ENCODE measurements at places on chromosomes 2 and 18.

GRCh38 chr2:46885376-46885775, 30.2 kb downstream of the MCFD2 start:
- no peak for DNase-seq

GRCh38 chr2:34107811-34108210, 508.7 kb upstream of the FAM98A start:
- no peak for DNase-seq

- DNase-seq, result no peak
Measured at GRCh38 chr2:12684471-12684936, 32.2 kb upstream of the TRIB2 start.

DNA sequence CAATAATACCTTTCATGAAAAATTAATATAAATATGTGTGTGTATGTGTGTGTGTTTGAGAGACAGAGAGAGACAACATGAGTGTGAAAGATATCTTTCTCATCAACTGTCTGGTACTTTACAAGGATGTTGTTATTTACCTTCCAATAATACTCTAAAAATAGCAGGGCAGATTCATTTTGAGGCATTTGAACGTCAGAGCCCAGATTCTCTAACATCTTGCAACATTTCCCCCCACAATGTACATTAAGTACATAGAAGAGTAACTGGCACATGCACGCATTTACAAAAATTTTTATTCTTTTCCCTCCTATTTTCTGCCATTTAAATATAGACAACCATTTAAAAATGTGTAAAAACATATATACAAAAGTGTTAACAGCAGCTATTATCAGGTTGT, 100.9 kb downstream of the PID1 start:
- DNase-seq, result no peak

- no peak for DNase-seq
Measured at GRCh38 chr18:75137346-75137877, 71.5 kb downstream of the PTGR3 start.

DNA sequence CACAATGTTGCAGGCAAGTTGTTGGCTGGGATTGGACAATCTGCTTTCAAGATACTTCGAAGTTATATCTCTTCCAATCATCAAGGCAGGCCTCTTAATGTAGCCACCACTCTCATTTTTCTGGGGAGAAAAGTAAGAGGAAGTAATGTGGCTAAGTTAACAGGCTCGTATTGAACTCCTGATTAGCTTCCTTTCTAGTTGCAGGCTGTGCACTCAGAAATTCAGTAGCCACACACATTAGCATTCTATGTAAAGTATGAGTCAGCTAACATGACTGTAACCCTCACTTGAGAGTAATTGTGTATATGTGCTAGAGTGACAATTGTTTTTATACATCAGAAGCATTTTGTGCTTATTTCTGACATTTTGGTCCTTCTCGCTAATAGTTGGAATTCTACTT, 3.3 kb downstream of the TWSG1 start:
- DNase-seq, result no peak

DNA sequence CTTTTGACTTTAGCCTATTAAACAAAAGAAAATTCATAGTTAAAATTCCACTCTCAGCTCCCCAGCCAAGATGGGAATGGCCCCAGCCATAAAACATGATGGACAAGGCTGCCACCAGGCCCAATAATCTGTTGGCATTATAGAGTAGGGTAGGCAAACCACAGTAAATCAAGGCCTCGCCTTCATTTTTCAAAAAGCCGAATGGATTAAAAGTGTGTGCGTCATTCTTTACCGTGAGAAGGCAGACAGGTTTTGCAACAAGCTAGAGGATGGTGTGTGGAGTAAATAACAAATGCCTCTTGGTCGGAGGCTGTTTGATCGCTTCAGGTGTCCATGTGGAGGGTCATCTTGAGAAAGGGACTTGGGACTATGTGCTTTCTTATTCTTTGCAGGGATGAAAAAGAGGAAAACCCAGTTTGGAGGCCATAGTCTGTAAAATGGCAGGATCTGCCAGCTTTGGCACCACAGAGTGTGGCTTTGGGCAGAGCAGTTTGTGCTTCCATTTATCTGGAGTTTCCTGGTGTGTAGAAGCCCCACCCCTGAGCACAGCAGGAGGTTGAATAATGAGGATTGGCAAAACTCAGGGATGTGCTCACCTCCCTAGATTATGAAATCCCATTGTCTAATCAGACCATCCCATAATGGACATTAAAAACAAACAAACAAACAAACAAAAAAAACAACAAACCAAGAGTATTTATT, 57.1 kb upstream of the ITGB6 start:
- DNase-seq, result no peak

- DNase-seq, result no peak
Measured at GRCh38 chr2:159639071-159639470, 22.7 kb upstream of the BAZ2B start.

- no peak for DNase-seq
Measured at GRCh38 chr2:120957905-120958304, 222.2 kb downstream of the GLI2 start.

DNA sequence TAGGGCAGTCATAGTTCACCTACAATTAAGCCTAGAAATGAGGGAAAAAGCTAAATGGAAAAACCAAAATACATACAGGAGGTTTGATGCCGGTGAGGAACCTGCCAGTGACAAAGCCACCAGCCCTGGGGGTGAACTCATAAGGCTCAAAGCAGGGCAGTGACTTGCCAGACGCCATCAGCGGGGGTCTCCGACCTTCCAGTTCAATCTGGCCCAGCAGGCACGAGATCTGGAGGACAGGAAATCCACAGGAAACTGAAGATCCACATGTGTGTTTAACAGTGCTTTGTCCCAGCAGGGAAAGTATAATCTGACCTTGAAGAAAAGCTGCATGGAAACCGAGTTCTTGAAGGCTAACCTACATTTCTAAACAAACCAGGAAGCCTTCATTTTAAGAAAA, 60.1 kb downstream of the POLR1A start:
- DNase-seq, result no peak

- no peak for DNase-seq
Measured at GRCh38 chr2:29487967-29488555, 372.8 kb downstream of the CLIP4 start.

DNA sequence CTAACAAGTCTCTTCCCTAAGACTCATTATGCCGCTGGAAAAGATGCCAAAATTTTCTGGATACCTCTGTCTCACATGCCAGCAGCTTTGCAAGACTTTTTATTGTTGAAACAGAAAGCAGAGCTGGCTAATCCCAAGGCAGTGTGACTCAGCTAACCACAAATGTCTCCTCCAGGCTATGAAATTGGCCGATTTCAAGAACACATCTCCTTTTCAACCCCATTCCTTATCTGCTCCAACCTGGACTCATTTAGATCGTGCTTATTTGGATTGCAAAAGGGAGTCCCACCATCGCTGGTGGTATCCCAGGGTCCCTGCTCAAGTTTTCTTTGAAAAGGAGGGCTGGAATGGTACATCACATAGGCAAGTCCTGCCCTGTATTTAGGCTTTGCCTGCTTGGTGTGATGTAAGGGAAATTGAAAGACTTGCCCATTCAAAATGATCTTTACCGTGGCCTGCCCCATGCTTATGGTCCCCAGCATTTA, 26.3 kb downstream of the DHRS9 start:
- no peak for DNase-seq

GRCh38 chr2:6506361-6506794, 359.3 kb downstream of the CMPK2 start:
- no peak for DNase-seq

- no peak for DNase-seq
Measured at GRCh38 chr2:2574401-2575180, 243.5 kb upstream of the MYT1L start.

DNA sequence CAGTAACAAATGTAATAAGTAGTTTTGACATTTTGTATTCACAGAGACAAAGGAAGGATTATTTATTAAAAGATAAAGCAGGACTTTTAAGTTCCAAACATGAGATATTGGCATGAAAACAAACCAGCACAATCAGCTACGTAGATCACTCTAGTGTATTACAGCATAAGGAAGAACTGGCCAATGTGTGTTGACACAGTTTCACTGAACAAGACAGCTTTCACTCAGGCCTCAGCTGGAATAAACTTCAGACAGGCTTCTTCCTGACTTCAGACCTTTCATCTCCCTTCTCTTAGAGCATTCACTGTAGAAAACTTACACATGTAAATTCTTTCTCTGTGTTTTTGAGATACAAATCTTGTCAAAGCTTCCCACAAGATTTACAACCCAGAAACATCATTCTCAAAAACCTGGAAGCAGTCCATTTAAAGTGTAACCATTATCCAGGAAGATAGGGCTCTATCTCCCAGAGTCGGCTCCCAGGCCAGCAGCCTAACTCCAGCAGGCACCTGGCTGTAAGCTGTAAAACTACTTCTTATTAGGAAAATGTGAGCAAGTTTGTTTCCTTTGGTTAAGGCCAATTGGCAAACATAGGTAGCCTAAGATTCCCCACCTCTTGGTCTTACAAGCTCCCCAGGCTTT, 768.3 kb upstream of the CDH7 start:
- no peak for DNase-seq

GRCh38 chr2:68741238-68741637, 6.6 kb downstream of the ARHGAP25 start:
- DNase-seq, result no peak

DNA sequence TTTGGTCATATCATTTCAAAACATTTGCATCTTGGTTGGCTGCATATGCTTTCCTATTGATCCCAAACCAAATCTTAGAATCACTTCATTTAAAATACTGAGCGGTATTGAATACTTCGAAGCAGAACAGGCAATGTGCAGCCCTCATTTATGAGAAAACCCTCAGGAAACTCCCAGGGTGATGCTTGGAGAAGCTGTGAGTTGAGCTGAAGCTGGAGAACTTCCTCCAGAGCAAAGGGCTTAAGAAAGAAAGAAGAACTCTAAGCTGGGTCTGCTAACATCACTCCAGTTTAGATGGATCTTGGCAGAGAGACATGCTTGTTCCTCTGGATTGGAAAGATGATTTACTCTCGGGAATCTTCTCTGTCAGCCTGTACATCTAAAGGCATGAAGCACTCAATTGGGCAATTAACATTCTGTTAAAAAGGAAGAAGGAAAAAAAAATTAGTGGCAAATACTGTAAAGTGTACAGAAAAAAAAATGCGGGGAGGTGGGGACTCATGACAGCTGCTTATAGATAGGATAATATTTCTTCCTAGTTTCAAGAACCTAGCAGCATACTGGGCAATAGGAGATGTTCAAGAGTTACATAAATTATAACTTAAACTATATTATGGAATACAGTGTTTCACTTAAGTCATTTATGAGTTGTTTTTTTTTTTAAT, 49.5 kb downstream of the ATIC start:
- DNase-seq, result no peak

DNA sequence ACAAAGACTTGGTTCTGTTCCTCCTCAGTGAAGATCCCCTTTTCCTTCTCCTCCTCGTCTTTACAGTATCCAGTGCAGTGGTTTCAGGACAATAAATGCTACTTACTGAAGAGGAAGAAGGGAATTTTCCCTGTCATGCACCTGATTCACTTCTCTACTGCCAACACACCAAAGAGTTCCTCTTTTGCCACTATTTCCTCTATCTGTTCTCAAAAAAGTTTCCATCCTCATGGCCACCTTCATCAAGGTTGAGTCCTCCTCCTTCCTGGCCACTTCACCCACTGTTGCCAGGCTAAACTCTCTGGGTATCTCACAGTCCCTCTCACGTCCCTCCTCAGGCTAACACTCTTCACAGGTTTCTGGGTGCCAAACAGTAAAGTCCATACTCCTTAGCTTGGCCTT, 41.7 kb downstream of the PLEKHM3 start:
- no peak for DNase-seq

GRCh38 chr2:23483791-23484190, 98.8 kb downstream of the KLHL29 start:
- no peak for DNase-seq

GRCh38 chr2:133249362-133249761, 318.9 kb downstream of the NCKAP5 start:
- no peak for DNase-seq

GRCh38 chr2:84713441-84713840, 167.4 kb downstream of the TRABD2A start:
- no peak for DNase-seq

GRCh38 chr18:78422336-78422735, 557.3 kb upstream of the SALL3 start:
- DNase-seq, result no peak

DNA sequence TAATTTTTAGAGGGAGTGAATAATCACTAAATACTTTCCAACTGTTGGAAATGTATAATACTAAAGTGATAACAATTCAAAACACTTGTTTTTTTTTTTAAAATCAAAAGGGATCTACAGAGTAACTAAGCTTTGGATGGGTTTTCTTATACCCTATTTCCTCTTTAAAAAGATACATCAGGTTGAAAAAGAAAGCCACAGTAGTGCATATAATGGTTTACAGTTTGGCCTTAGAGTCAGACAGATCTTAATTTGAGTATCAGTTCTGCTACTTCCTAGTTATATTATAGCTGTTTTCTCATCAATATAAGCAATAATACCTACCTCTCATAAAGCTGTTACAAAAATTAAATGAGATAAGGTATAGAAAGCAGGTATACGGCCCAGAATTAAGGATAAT, 28.5 kb downstream of the PSME4 start:
- no peak for DNase-seq

DNA sequence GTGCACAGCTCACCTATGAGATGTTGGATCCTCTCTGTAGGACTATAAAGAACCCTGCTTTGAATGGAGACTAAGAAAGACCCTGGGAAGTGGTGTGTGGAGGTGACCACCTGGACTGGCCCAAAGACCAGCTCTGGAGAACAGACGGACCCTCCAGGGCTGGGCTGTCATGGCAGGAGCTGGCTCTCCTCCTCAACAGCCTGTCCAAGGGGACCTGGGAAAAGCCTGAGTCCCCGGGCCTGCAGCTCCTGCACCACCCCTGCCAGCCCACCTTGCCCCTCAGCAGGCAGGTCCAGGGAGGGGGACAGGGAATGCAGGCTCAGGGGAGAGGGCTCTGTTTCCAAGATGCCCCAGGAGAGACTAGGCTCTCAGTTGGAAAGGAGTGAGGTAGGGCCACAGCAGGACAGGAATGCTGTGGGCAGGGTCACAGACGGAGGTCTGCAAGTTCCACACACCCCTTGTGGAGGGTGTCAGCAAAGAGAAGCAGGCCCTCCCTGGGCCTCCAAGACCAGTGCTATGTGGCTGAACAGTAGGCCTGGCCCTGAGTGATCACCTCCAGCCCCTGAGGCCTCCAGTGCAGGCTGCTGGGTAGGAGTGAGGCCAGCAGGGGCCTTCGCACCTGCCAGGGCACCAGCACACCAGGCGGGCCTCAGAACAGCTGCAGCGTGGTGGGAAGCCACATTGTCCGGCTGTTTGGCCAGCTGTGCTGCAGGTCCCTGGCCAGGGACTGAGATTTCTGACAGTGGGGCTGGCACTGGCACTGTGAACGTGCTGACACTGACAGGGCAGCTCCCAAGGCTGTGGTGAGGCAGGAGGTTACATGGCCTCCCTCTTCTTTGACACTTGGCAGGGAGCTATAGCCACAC, 86.4 kb upstream of the OTOS start:
- DNase-seq, result no peak

GRCh38 chr2:58594762-58595161, 353.6 kb upstream of the FANCL start:
- DNase-seq, result no peak
